Activated naive CD4-positive, alpha-beta T cell treated with anti-CD3 and anti-CD28 coated beads for 36 hours (primary cell): ENCODE measurements at places on chromosomes 5 and 9. TPM values are rescaled to one million over a fixed set of nuclear protein-coding genes. Genes with fewer than 3 reads are reported as not detected.

DNA sequence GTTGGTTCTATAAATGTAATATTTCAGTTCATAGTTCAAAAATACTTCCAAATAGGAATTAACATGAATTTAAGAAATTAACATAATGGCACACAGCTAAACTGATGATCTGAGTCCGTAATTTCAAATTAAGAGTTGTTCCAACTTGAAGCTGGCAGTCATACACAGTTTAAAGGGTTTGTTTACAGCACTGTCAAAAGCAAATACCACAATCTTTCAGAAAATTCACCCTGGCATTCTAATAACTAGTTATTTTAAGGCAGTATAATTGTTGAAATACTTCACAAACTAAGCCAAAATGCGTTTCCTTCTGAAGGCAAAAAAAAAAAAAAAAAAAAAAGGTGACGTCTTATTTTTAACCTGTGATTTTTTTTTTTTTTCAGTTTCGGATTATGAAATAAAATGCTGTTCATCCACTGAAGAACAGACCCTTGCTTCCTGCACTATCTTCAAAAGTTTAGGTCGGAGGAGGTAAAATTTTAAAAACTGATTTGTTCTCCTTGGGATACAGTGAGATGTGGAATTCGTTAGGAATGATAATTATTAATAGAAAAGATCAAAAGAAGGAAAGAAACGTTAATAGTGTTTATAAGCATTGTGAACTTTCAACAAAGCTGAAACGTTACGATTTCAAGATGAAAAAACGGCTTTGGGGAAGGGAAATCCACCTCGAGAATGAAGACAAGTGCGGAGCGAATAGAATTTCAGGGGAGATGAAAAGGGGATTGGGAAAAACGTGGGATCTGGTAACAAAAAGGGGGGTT lies 850 bp downstream of the IL6ST start:
- no peak for DNase-seq
- peaks cover 34% of the 10 kb centered on the region for H3K36me3 ChIP-seq
- peak overlapping the region; percentile 100 for H3K27ac ChIP-seq
- peaks cover 61% of the 10 kb centered on the region for H3K4me1 ChIP-seq
- peak overlapping the region; percentile 100 for H3K4me3 ChIP-seq

REXO4 gene
- 22.5 TPM for total RNA-seq

DNA sequence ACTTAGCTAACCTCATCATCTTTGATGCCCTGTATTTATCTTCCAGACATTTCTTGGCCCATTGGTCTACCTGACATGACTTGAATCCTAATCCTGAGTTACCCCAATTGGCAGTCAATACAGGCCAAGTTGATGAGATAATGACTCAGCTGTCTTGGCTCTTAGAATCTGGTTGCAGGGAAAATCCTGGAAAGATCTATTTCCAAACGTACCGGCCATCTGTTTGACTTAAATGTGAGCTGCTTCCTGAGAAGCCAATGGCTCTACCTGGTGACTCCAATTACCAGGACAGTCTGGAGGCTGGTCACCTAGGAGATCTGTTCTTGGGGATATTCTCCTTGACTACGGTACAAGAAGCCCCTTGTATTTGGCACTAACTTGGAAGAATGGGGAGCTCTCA lies 475.2 kb upstream of the BRINP1 start:
- H3K27ac ChIP-seq: no peak overlapping the region
- H3K36me3 ChIP-seq: no peaks in the 10 kb centered on the region

PCDHGB3 gene
- total RNA-seq: not detected

GRCh38 chr5:176609724-176610434 lies at the start of gene GPRIN1:
GPRIN1 (minus strand) TSS chr5:176610156; CDS start chr5:176599834, 10,322 bp downstream.
- H3K27me3 ChIP-seq: peaks cover 24% of the 10 kb centered on the region
- no peaks in the 10 kb centered on the region for H3K36me3 ChIP-seq
- H3K4me1 ChIP-seq: peaks cover 7% of the 10 kb centered on the region
- peak within 1 kb of the TSS; percentile 89 for H3K4me3 ChIP-seq
- peak; percentile 61 for DNase-seq
- H3K27ac ChIP-seq: peak within 1 kb of the TSS; percentile 63

GRCh38 chr5:119913425-119913824 lies 284.1 kb downstream of the FAM170A start:
- H3K27ac ChIP-seq: no peak overlapping the region
- no peak for DNase-seq
- H3K27me3 ChIP-seq: no peaks in the 10 kb centered on the region
- no peak overlapping the region for H3K4me3 ChIP-seq
- H3K36me3 ChIP-seq: no peaks in the 10 kb centered on the region

GRCh38 chr5:124649491-124650146 lies 96.8 kb downstream of the ZNF608 start:
- peaks cover 29% of the 10 kb centered on the region for H3K4me1 ChIP-seq
- DNase-seq: peak; percentile 74

PAEP gene
- not detected for total RNA-seq

- no peaks in the 10 kb centered on the region for H3K4me1 ChIP-seq
- H3K27ac ChIP-seq: no peak within 1 kb of the TSS
- H3K27me3 ChIP-seq: peaks cover 54% of the 10 kb centered on the region
- H3K4me3 ChIP-seq: no peak within 1 kb of the TSS
- peaks cover 15% of the 10 kb centered on the region for H3K36me3 ChIP-seq
Observed at GRCh38 chr5:141349917-141350619, at the start of gene PCDHGB1. PCDHGB1 (plus strand) TSS chr5:141350099; CDS start chr5:141350261, 162 bp downstream.

LRRC70 gene
- total RNA-seq: 1.0 TPM
